GM06990 (cell line): ENCODE measurements at places on chromosomes 2 and 18.

DNA sequence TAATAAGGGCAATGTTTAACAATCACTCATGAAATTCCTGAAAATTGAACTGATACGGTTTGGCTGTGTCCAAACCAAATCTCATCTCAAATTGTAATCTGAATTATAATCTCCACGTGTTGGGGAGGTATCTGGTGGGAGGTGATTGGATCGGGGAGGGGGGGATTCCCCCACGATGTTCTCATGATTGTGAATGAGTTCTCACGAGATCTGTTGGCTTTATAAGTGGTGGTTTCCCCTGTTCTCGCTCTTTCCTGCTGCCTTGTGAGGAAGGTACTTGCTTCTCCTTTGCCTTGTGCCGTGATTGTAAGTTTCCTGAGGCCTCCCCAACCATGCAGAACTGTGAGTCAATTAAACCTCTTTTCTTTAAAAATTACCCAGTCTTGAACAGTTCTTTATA is 34.0 kb upstream of the SKOR2 start:
- DNase-seq, result no peak

DNA sequence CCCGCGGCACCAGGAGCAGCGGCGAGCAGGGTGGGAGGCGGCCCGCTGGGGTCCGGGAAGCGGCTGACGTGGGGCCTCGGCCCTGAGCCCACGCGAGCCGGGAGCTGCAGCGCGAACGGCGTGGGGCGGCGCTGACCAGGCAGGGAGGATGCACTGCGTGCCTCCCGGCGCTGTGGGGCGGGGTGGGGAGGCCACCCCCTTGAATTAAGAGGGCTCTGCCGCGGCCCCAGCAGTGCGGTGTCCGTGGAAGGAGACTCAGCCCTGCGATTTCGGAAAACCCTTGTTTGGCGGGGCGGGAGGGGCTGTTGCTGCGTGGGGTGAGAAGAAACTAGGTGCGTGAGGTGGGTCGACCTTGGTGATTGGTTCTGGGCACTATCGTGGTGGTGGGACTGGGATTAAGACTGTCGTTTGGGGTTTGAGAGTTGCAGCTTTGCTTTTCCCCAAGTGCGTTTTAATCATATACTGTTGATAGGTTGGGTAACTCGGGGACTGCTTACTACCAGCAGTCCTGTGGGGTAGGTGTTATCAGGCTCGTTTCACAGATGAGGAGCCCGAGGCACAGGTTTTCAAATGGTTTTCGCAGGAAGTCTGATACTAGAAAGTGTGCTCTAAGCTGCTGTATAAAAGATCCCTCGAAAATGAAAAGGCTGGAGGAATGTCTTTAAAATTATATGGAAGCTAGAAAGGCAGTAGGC is 722 bp downstream of the ACSL3 start:
- no peak for DNase-seq

DNA sequence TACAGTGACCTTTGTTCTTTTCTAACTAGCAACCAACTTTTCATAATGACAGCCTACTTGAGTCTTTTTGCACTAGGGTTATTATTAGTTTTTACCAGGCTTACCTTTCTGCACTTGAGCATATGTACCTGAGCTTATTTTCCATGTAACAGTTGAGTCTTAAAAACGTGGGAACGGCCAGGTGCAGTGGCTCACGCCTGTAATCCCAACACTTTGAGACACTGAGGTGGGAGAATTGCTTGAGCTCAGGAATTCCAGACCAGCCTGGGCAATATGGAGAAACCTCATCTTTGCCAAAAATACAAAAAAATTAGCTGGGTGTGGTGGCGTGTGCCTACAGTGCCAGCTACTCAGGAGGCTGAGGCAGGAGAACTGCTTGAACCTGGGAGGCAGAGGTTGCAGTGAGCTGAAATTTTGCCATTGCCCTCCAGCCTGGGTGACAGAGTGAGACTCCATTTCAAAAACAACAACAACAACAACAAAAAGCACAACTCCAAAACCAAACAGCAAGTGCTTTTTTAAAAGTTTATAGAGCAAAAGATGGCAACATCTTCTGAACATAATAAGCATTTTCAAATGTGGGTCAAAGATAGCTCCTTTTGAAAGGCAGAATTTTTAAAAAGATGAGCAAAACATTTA is 57.1 kb upstream of the CD28 start:
- no peak for DNase-seq

DNA sequence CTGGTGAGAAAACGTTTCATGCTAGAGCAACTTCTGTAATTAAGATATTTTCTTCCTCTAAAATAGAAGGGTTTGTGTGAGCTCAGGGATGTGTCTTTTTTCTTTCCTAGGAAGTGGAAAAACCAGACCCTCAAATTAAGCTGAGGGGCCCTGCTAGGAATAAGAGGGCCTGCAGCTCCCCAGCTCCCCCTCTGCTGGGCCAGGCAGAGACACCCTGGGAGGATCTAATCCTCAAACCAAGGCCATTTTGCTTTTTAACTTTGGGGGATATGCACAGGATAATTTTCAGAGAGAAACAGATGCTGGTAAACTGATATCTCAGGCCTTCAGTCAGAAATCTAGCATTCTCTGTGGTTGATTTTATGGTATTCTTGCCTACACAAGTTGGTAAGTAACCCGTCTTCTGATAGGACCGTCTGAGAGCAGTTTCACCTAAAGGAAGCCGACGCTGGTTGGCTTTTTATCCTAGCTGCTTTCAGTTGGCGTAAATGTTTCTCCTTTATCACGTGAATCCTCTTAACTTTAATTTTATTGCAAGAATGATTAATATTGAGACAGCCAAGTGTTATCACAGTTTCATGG is 34.8 kb downstream of the SNTG2 start:
- no peak for DNase-seq

- DNase-seq, result no peak
Measured at GRCh38 chr2:191291471-191291870, 46.3 kb downstream of the MYO1B start.

- DNase-seq, result no peak
Measured at GRCh38 chr2:229343661-229344060, 72.6 kb upstream of the PID1 start.

- DNase-seq, result no peak
Measured at GRCh38 chr2:232352511-232353091, 25.9 kb upstream of the ALPP start.

- no peak for DNase-seq
Measured at GRCh38 chr2:236936446-236936940, 149.2 kb upstream of the COPS8 start.

DNA sequence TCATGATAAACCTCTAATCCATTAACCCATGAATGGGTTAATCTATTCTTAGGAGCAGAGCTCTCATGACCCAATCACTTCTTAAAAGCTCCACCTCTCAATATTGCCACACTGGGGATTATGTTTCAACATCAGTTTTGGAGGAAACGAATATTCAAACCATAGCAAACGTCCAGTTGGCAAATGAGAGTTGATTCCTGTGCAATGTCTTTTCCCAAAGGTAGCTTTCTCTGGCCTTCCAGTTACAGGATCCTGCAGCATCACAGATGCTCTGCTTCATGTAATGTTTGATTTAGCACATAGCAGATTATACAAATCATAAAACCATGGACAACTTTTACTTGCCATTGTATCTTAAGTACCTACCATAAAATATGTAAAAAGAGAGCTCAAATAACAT is 481.0 kb downstream of the TNS1 start:
- DNase-seq, result no peak

- DNase-seq, result no peak
Measured at GRCh38 chr2:66531155-66531554, 96.2 kb downstream of the MEIS1 start.

- no peak for DNase-seq
Measured at GRCh38 chr2:202749477-202749876, 114.7 kb downstream of the FAM117B start.

GRCh38 chr2:191202209-191202721 is 42.9 kb upstream of the MYO1B start:
- DNase-seq, result no peak

- no peak for DNase-seq
Measured at GRCh38 chr2:190167702-190168101, 105.2 kb upstream of the MSTN start.

GRCh38 chr18:2173486-2173885 is 397.8 kb downstream of the METTL4 start:
- DNase-seq, result no peak

DNA sequence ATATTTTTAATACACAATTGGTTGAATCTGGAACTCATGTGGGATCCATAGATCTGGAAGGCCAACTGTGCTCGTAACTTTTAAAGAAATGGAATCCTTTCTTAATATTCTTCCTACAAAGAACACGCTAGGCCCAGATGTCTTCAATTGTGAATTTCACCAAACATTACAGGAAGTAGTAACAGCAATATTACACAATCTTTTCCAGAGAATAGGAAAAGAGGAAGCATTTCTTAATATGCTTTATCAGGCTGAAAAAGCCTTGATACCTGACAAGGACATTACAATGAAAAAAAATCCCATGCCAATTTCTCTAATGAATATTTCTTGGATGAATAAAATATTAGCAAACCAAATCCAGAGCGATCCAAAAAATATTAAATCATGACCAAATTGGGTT is 80.3 kb upstream of the HAAO start:
- DNase-seq, result no peak

DNA sequence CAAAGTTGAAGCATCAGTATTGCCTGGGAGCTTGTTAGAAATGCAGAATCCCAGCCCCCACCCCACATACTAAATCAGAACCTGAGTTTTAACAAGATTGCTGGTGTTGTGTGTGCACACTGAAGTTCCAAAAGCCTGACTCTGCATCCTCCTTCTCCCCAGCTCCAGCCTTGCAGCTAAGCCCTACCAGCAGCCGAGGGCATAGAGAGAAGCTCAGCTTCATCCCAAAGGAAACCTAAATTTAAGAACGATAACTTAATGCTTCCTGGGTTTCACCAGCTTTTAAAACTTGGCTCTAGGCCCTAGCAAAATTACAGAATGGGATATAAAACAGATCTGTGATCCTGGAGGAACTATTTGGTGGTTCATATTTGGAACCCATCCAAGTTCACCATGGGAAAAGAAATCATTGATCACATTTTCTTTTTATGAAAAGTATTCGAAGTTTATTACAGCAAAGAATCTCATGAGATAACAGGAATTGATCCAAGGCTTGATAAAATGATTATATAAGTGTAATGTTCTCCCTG is 11.1 kb downstream of the SMYD1 start:
- no peak for DNase-seq

- no peak for DNase-seq
Measured at GRCh38 chr2:222904557-222905258, 43.9 kb downstream of the ACSL3 start.

- DNase-seq, result no peak
Measured at GRCh38 chr18:32346671-32347070, 124.0 kb downstream of the GAREM1 start.

GRCh38 chr2:52258038-52258437 is 1226.1 kb upstream of the NRXN1 start:
- no peak for DNase-seq

DNA sequence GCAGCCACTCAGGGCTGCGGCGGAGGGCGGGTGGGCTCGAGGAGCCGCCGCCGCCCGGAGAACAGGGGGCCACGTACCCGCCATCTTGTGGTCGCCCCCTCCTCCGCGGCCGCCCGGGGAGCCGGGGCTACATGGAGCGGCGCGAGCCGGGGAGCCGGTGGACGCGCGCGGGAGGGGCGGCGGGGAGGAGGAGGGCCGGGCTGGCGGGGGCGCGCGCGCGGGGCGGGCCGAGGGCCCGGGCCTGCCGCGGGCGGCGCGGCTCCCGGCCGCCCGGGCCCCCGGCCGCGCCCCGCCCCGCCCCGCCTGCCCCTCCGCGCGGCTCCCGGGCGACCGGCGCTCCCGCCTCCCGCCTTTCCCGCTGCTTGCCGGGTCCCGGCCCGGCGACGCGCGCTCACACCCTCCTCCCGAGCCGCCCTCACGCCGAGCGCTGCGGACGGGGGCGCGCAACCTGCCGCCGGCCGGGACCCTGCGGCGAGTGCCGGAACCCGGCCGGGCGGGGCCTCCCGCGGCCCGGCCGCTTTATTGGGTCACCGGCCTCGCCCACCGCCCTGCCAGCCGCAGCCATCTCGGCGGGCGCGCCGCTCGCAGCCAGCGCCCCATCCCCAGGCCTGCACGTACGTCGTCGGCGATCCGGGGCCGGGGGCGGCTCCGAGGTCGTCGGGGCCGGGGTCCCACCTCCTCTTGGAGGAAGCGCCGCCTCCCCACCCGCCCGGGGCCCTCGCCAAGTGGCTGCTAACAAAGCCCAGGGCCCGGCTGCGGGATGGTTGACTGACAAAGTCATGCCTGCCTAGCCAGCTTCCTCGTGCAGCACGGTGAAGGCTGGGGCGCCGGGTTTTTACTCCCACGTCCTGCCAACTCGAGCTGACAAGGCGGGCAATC is at the start of gene PPP4R1:
PPP4R1 (minus strand) TSS at position 159 of the 879 bp plus-strand sequence; CDS start at position 84, 75 bp downstream.
- peak; percentile 81 for DNase-seq

DNA sequence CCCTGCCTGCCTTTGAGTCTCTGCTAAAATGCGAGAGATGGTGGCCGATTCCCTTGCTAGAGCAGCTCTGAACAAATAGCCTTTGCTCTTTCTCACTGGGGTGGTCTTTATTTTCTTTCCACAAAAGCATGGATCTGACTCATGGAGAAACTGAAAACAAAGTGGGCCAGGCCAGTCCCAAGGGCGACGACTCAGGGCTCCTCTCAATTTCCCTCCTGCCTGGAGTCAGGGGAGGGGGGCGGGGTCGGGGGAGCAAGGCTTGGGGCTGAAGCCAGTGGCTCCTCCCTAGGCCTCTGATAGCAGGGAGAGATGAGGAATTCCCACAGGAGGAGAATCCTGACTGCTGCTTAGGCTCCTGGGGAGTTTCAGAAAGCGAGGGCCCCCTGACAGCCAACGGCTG is 17.1 kb upstream of the IL1R2 start:
- DNase-seq, result no peak

DNA sequence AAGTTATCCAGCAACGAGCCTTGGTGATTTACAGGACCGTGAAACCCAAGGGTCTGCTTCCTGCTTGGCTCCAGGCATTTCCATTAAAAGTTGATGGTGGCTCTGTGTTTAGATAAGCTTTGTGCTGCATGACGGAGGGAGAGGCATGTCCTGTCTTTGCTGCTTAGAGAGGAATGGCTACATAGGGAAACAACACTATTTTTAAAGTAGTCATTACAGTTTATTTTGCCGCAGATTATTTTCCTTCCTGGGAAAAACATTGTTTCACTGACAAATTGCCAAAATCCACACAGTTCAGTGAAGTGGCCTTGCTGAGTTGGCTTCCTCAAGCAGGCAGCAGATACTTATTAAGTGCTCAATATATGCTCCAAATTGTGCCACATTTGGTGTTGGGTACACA is 98.5 kb downstream of the THSD7B start:
- no peak for DNase-seq

GRCh38 chr2:101047774-101048173 is 45.7 kb downstream of the RPL31 start:
- no peak for DNase-seq

- no peak for DNase-seq
Measured at GRCh38 chr2:54009549-54009948, 38.8 kb upstream of the PSME4 start.

DNA sequence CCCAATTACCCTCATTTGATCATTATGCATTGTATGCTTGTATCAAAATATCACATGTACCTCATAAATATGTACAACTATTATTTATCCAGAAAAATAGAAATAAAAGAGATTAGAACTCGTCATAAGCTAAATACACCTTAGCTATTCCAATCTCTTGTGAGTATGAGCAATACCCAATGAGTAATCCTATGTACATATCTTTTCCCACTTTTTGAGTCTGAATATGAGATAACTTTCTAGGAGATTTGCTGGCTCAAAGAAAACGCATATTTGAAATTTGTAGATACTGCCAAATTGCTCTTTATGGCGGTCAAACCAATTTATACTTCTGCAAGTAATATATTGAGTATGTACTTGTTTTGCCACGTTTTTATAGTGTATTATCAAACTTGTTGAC is 24.1 kb downstream of the PRKD3 start:
- no peak for DNase-seq
